ENCODE measurements at places on chromosomes 6 and 20.

DNA sequence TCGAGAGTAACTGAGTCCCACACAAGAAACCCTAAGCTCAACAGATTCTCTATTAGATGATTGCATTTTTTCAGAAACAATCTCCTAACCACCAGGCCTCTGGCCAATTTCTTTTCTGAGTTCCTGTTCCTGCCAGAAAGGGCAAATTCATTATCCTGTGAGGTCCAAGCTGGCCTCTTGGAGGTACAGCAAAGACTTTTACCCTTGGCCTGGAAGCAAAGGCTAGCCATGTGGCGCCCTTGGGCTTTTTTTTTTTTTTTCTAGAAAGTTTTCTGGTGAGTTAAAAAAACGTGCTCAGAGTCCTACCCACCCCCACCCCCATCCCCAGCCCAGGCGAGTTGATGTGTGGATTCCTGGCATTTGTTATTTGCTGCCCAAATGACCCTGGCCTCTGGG is 59.0 kb upstream of the EEF1A1 start:
- no peak for DNase-seq

DNA sequence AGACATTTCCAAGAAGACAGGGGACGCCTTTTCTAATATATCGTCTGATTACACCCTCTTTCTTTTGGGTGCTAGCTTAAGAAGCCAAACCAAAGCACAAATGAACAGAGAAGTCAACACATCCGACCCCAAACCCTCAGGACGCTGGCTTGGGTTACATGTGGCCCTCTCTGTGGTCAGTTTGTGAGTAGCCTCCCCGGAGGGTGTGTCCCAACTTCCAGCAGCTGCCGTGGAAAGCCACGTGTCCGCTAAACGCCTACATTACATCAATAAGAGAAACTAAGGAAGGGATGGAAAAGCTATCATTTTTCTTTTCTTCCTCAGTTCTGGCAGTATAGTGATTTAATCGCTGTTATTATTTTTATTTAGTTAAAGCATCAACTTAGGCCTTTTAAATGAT is 487 bp upstream of the BMP6 start:
- no peak for DNase-seq

DNA sequence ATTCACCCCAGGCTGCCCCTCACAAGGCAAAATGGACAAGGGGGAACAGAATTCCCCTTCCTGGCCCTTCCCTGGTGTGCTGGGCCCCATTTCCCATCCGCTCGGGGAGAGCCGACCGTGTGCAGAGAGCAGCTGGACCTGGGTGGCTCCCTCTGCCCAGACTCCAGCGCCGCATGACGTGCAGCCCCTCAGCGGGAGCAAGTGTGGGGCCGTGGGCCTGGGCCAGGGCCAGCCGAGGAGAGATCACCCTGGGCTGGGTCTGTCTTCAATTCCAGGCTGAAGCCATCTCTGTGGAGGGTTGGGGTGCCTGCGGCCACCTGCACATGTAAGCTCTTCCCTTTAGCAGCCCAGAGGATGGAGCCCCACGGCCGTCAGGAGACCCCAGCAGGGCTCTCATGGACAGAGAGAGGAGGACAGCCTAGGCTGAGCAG is 241.8 kb downstream of the TTLL2 start:
- no peak for DNase-seq

DNA sequence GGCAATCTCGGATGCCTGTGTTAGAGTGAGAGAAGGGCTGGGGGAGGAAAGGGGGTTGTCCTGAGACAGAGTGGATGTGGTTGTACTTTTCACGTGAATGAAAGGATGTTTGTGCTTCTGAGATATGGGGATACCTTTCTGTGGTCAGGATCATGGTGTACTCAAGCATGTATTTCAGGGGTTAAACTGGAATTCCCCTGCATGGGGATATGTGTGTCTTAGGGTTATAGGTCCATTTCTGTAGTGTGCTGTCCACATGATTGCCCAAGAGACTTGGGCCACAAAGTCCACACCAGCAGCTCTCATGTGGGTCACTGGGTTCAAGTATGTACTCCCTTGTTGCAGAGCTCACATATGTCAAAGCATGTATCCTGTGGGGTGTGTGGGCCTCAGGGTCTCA is 10.5 kb downstream of the SYNGAP1 start:
- DNase-seq, result peak; percentile 43

DNA sequence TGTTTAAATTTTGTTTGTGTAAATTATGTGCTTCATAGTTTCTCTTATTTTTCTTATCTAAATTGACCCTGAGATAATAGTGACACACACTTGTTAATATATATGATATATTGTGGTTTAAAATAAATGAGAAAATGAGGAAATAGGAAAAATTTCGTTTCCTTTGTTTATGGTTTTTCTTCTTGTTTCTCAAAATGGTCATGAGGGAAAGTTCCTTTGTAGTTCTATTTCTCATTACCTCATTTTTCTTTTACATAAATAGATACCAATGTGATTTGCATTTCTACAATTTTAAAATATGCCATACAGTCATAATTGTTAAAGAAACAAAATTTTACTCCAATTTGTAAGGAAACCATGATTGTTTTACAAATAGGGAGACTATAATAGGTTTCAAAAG is 9.2 kb downstream of the OR2A4 start:
- DNase-seq, result no peak

GRCh38 chr6:1739680-1740079 is 130.0 kb downstream of the FOXC1 start:
- DNase-seq, result no peak

- DNase-seq, result no peak
Measured at GRCh38 chr20:1417790-1418189, 24.9 kb upstream of the FKBP1A start.

DNA sequence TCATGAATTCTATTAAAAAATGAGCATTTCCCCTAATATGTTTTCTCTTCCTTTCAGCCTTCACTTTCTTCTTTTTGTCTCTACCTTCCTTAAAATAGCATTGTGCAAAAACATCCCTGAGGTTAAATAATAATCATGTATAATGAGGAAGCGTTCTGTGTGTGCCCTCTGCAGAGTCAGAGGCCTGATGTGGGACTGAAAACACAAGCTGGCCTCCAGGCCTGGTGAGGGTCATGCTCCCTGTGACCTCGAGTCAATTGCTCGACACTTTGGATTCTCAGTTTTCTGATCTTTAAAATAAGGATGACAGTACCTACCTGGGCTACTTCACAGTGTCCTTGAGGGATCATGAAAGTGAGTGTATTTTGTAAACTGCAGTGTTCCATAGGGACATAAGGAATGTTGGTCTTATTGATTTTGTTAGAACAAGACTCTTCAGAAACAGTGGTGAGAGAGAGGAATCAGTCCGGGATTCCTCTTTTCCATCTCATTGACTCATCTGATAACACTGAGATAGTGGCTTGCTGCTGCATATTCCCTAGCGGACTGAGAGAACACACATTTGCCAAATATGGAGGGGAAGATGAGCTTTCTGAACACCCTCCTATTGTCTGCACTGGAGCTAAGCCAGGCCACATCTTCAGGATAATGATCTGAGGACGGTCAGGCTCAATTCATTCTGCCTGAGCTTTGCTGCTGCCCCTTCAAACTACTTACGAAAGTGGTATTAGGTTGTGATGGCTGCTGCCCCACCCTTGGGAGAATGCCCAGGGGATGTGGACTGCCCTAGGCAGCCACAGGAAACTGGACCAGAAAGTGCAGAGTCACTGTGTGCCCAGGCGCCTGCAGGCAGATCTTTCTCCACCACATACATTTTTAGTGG is 39.6 kb upstream of the PDE7B start:
- no peak for DNase-seq

GRCh38 chr6:112251171-112251875 is 3.0 kb downstream of the LAMA4 start:
- DNase-seq, result no peak

GRCh38 chr6:28134015-28134414 is 7.7 kb upstream of the ZKSCAN8 start:
- peak; percentile 18 for DNase-seq

DNA sequence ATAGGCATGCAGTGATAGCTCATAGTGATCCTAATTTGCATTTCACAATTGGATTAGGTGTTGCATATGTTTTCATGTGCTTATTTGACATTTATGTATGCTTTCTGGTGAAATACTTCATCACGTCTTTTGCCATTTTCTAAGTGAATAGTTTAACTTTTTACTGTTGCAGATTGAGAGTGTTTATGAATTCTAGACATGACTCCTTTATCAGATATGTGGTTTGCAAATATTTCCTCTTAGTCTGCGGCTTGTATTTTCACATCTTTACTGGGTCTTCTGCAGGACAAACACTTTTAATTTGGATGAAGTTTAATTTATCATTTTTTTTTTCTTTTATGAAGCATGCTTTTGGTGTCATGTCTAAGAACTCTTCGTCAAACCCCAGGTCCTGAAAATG is 39.2 kb downstream of the CCN2 start:
- no peak for DNase-seq

DNA sequence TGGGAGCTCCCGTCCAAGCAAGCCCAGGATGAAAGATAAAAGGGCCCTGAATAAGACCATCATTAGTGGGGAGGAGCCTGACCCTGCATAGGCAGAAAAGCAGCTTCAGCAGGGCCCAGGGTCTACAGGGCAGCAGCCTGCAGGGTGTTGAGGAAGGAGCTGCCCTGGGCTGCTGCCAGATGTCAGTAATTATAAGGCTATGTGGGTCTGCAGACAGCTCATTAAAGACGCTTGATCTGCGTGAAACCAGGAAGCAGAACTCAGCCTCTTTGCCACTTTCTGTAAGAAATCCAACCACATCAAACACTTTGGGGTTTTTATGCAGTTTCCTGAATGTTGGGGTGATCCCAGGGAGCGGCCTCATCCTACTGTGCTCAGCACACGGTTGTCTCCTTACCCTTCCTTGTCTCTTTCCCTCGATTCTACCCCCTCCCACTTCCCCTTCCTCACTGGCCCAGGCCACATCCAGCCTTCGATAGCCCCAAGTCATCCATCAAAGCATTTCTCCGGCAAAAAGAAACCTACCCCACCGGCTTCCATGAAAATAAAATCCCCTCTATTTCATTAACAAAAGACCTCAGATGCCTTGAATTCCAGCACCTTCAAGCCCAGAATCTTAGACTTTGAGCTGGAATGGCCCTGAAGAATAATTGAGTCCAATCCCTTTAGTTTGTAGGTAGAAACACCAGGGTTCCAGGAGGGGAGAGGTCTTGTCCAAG is 1.0 kb upstream of the TGM6 start:
- DNase-seq, result peak; percentile 58

- no peak for DNase-seq
Measured at GRCh38 chr20:25588491-25588890, 3.2 kb upstream of the NINL start.

GRCh38 chr6:33929575-33930288 is 125.9 kb upstream of the MLN start:
- no peak for DNase-seq

- DNase-seq, result no peak
Measured at GRCh38 chr6:170147056-170147787, 143.7 kb downstream of the DLL1 start.

DNA sequence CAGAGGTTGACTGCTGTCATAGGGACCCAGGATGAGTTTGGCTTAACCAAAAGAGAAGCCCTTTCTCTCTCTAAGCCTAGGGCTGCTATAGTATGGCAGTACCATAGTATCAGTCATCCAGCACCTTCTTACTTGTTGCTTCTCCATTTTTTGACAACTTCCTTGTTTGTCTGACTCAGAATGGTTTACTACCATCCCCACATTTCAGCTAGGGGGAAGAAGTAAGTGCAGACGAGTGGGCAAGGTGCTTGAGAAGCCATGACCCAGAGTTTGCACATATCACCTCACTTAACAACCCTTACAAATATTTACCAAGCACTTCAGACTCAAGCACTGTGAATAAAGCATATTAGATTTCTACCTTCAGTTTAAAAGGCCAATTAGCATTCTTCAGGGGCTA is 289.9 kb upstream of the TSHZ2 start:
- DNase-seq, result no peak

DNA sequence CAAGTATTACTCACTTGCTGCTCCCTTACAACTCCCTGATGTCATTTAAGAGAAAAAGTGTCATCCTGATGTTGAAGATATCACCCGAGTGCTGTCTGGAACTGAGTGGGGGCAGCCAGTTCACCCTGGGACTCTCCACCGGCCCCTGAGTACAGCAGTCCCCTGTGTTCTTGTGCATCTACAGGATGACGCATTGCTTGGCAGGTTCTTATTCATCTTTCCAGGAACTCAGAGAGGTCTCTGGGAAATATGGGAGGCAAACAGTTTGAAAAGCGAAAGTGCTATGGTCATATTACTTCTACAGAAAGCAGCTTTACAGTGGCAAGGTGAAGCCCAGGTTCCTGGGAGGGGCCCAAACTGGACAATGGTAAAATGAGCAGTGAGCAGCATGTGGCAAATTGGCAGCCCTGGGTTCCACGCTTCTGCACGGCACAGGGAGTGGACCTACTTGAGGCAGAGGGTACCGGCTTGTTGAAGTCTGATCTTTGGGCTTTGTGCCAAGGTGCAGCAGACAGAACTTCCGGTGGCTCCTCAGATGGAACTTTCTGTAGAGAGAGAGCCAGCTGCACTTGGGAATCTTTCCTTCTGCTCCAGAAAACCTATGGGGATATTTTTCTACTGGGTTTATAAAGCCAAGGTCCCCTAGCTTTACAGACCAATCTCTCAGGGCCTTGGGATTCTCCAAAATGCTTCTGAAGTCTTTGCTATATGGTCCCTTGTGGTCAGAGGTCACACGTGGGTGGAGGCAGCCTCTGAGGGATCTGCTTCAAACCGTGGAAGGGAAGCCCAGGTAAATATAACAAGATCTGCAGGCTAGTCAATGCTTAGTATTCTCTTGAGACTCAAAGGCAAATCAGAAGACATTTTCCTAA is 128.3 kb downstream of the MAP3K7 start:
- DNase-seq, result peak; percentile 53

GRCh38 chr20:33046412-33046811 is 7.3 kb upstream of the BPIFB3 start:
- DNase-seq, result no peak

DNA sequence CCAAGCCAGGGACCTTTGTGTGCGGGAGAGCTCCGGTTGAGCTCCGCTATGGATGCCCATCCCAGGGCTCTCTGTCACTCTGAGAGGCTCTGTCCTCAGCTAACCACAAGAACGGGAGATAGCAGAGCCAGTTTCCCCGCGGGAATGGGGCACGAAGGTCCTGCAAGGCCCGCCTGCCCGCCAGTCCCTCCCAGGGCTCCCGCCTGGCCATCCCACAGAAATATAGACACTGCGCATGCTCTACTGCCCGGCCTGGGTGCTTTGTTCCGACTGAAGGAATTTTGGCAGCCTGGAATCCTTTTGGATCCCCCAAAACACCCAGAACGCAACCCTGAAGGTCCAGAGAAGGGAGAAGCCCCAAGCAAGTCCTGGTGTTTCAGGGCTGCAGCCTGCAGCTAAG is 8.6 kb upstream of the DEFB110 start:
- no peak for DNase-seq
